Right hindlimb (tissue), 1 donor: ENCODE measurements at places on chromosomes 5 and 9.
A peak's percentile ranks its signal among the peaks of the same experiment; 100 is the strongest.

GRCh38 chr5:149126906-149127305, 14.4 kb upstream of the ABLIM3 start:
- no peak for DNase-seq

DNA sequence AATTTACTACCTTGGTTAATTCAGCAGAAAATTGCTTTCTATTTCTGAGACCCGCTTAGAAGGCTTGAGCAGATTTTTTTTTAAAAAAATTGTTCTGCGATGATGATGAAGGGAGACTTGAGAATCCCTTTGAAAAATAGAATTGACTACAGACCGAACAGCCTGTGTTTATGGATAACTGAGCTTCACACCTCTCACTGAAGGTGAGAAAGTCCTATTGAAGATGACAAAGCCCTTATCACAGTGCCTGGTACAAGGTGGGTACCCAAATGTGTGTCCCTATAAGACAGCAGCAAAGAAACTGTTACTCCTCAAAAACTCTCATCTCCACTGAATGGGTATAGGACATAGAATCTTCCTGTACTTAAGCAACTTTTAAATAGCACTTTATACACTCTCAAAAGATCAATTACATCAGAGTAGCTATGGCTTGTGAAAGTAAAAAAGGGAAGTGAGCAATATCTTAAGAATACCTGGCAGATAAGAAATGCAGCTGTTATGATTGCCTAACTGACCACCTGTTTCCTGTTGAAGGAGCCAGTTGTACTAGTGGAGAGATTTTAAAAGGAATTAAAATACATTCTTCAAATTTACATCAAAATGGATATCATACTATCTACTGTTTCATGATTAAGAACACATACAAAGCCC, 419.7 kb downstream of the CHSY3 start:
- DNase-seq = no peak

GRCh38 chr5:52864884-52865283, 77.2 kb downstream of the ITGA1 start:
- no peak for DNase-seq

DNA sequence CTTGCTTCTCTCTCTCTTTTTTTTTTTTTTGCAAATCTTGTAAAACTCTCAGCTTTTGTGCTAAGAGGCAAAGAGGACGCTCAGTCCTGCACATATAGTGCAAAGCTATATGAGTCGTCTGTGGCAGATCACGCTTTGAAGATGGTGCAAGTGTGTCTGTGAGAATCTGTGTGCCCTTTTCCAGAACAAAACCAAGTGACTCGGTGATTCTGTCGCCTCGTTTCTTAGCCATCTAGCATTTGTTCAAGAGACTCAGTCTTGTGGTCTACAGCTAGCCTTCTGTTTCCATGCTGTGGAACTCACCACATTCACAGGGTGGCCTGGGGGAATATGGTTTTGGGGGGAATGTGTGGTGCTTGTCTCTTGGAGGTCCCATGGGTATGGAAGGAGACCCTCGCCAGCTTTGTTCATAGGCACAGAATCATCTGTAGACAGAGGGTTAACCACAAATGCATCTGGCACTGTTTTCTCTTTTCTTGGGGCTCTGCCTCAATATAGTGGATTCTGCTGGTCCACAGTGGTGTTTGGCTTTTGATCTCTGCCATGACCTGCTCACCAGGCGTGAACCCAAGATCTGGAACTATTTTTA, 82.1 kb downstream of the C9orf152 start:
- DNase-seq = peak; percentile 39

DNA sequence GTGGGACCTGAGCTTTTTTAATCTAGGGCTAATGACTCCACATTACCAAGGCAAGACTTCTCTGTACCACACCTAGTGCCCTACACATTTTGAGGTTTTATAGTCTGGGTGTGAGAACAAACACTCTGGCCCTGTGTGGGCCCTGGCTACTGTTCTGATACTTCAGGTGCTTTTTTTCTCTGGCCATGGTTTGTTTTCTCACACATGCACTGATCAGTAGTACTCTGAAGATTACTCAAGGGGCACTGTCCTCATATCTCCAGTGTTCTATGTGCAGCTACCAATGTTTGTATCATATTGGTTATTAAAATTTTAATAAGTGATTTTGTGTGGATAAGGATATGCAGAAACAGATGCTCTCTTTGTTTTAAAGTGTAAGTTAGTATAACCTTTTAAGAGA, 5.9 kb upstream of the C9orf40 start:
- no peak for DNase-seq

DNA sequence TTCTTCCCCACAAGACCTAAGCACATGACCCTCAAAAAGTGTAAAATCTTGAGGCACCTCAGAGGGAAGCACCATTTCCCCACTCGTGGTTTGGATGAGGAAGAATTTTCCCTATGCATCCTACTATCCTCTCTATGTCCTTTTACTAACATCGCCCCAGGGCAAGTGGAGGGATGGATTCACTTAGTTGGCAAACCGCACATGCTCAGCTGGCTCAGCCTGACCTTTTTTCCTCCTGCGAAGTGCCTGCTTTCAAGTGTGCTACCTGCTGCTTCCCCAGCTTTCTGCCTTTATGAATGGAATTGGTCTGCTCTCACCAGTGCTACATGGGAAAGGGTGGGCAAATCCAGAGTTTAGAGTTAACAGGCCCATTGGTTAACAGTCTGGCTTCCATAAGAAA, 56.6 kb upstream of the IFNK start:
- no peak for DNase-seq

DNA sequence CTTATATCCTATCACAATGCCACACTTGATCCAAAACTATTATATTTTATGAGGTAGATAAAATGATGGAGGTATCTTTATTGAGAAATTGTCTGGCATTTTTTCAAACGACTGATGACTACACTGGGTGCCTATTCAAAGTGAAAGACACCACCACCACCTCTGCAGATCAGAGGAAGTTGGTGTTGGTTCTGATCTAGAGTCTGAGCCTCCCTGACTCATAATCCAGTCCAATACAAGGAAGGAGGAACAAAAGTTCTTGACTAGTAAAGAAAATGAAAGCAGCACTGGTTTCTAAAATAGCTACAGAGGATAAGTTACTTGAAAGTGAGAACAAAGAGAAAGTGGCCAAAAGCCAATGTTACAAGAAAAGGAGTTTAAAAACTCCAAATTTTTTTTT, 139.9 kb downstream of the RFX3 start:
- DNase-seq = no peak

GRCh38 chr9:124658165-124659017, 112.7 kb downstream of the NR6A1 start:
- DNase-seq = peak; percentile 92

- DNase-seq = no peak
These were observed 716.4 kb downstream of the NR2F1-AS1 start for GRCh38 chr5:92864591-92864990.

GRCh38 chr5:127392762-127393161, 102.2 kb downstream of the MEGF10 start:
- DNase-seq = no peak

DNA sequence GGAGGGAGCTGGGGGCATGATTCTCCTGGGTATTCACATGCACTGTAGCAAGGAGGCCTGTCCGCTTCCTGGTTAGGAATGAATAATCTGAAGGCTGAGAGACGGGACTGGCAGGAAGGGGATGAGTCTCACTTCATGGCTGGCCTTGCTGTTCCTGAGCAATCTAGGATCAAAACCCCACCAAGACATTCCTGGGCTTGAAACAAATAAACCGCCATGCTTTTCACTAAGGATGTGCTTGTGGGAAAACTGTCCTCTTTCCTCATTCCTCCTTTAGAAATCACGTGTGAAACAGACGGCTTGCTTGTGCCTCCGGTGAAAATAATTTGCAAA, 132.8 kb downstream of the MACROH2A1 start:
- DNase-seq = no peak

- no peak for DNase-seq
These were observed 13.6 kb downstream of the UBE2D2 start for GRCh38 chr5:139574641-139575312.

DNA sequence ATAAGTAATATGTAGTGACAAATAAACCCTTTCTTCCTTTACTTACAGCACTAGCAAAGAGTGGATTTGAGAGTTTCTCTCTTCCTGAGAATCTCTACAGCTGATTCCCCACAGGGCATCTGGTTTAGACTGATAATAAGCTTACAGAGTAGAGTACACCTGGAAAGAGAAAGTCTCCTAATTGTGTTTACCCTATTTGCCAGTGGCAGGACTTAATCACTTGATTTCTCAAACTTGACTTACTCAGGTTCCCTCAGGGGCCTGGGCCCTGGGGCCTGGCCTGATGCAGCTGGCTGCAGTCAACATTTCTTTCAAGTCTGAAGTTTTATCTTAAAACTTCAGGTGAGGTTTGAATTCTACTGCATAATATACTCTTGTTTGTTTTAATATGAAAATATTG, 38.0 kb upstream of the UBTD2 start:
- DNase-seq = no peak

DNA sequence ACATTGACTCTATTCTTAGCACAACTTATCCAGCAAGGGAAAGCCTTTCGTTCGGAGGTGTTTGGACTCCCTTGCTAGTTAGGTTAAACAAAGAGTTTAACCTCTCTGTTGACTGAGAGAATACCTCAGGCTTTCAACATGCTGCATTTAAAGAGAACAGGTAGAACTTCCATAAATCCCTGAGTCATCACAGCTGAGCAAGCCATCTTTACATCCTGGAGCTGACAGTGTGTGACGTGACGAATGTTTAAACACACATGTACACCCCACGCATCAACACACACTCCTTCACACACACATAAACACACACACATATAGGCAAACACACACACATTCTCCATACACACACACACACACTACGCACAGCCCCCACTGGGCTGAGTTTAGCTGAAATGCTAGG, 152.8 kb downstream of the ADAMTS12 start:
- DNase-seq = no peak

GRCh38 chr5:14675865-14676300, 11.4 kb downstream of the OTULIN start:
- DNase-seq = no peak

GRCh38 chr9:89790542-89791109, 185.8 kb downstream of the GADD45G start:
- no peak for DNase-seq

DNA sequence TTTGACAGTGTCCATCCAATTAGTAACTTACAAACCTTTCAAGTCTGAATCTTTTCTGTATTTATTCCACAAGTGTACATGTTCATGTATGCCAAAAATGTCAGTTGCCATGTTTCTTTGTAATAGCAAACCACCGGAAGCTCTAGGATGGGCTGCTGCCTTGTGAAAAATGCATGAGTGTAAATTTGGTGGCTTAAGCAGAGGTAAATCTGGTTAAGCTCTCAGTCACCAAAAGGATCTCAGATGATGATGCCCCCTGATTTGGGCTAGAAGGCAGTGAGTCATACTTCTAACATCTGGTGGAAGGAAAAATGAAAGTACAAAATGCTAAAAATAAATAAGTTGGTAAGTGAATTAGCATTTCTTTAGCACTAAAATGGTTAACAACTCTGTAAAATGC, 567.5 kb downstream of the ELAVL2 start:
- DNase-seq = no peak

DNA sequence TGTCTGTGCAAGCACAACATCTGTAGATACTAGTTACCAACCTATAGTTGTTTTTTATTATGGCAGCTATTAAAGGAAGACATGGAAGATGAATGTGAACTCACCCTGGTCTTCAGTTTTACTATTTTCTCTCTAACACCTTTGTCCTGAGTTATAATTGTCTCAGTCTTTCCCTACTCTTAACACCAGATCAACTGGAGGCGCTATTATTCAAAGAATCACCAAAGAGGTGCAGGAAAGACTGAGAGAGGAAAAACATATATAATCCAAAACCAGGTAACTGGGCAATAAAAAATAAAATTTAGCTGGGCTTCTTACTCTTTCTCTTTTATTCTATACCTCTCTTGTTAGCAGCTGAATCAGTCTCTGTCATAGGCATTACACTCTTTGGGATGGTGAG, 134.2 kb upstream of the C6 start:
- DNase-seq = no peak

- DNase-seq = no peak
These were observed 300.0 kb downstream of the PIK3R1 start for GRCh38 chr5:68515514-68515913.

- no peak for DNase-seq
These were observed 46.6 kb upstream of the NPR3 start for GRCh38 chr5:32664523-32664922.

GRCh38 chr5:78016863-78017529, 240.9 kb upstream of the TBCA start:
- no peak for DNase-seq

GRCh38 chr5:82314964-82315758, 37.0 kb upstream of the RPS23 start:
- DNase-seq = no peak

- no peak for DNase-seq
These were observed 26.2 kb downstream of the NIPAL4 start for GRCh38 chr5:157486221-157486681.

DNA sequence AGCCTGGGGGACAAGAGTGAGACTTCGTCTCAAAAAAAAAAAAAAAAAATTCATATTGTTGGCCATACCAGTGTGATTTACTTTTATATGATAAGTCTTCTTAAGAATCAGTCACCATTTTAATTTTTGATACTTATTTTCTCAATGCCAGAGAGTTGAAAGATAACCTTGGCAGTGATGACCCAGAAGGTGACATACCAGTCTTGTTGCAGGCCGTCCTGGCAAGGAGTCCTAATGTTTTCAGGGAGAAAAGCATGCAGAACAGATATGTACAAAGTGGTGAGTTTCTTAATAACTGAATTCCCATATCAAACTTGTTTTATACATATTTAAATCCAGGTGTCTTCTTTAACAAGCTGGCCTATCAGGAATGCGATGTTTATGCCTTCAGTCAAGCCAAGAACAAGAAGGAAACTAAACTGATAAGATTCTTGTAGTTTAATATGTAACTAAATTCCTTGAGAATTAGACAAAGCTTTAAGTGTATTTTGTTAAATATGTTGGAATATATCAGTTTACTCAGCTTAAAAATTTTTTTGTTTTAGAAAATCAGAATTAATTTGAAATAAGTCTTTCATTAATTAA, 81.5 kb downstream of the NIPBL start:
- no peak for DNase-seq
